ENCODE measurements at places on chromosomes 12 and 14. TPM values are rescaled to one million over a fixed set of nuclear protein-coding genes. Genes with fewer than 3 reads are reported as not detected.

SPPL3 gene
- 43.6 TPM for total RNA-seq

OR6C2 gene
- total RNA-seq: not detected

GZMB gene
- total RNA-seq: 1.1 TPM

SPIC gene
- total RNA-seq: not detected

FBXO33 gene
- total RNA-seq: 17.3 TPM

GPR135 gene
- total RNA-seq: 4.7 TPM

TEX22 gene
- total RNA-seq: 8.4 TPM

GXYLT1 gene
- total RNA-seq: 9.4 TPM

KRT71 gene
- total RNA-seq: not detected

RERG gene
- total RNA-seq: not detected

DNA sequence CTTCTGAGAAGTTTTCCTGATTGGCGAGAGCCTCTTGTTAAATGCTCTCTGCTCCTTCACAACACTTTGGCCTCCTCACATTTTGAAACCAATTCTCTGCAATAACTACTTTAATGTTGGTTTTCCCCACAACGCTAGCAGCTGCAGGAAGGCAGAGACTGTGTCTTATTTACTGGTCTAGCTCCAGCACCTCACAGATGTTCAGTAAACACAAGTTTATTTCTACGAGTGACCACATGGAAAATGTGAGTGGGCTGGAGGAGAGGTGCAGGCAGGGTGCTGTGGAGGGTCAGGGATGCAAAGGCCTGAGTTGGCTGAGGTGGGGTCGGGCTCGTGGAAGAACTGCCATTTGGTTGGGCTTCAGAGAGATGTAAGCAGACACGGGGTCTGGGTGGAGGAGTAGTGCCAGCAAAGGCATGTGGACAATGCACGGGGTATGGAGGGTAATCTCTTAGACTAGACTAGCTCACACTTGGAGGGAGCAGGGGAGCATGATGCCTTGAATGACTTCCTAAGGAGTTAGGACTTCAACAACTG, 117.4 kb upstream of the RTL1 start:
- no peak for DNase-seq

- DNase-seq: no peak
Observed at GRCh38 chr14:99432485-99432884, 48.2 kb downstream of the SETD3 start.

GRCh38 chr12:26034371-26035142, 76.1 kb downstream of the RASSF8 start:
- DNase-seq: no peak

- no peak for DNase-seq
Observed at GRCh38 chr12:120972870-120973543, 5.3 kb upstream of the HNF1A start.

- peak; percentile 44 for DNase-seq
Observed at GRCh38 chr12:97404543-97404942, 58.1 kb upstream of the RMST start.

DNA sequence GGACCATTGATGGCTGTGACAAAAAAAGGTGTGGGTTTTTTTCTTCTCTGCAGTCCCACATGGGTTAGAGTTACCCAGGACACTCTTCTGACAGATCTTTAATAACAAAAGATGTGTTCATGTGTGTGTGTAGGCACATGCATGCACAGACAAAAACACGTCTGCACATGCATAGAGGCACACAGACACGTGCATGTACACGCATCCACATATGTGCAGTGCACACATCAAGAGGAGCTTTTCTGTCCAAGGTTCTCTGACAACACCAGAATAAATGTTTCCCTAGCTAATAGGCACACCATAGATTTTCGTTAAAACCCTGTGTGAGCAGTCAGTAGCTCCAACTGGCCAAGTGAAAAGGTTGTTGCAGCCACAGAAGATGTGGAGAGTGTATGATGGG, 2.8 kb upstream of the MYL2 start:
- DNase-seq: no peak

GRCh38 chr14:78836777-78837176, 666.6 kb downstream of the NRXN3 start:
- DNase-seq: no peak

DNA sequence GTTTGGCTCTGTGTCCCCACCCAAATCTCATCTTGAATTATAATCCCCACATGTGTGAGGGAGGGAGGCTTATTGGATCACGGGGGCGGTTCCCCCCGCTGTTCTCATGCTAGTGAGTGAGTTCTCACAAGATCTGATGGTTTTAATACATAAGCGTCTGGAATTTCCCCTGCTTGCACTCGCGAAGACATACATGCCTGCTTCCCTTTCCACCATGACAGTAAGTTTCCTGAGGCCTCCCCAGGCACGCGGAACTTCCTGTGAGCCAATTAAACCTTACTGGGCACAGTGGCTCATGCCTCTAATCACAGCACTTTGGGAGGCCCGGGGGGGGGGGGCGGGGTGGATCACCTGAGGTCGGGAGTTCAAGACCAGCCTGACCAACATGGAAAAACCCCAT, 60.8 kb downstream of the R3HDM2 start:
- DNase-seq: no peak

DNA sequence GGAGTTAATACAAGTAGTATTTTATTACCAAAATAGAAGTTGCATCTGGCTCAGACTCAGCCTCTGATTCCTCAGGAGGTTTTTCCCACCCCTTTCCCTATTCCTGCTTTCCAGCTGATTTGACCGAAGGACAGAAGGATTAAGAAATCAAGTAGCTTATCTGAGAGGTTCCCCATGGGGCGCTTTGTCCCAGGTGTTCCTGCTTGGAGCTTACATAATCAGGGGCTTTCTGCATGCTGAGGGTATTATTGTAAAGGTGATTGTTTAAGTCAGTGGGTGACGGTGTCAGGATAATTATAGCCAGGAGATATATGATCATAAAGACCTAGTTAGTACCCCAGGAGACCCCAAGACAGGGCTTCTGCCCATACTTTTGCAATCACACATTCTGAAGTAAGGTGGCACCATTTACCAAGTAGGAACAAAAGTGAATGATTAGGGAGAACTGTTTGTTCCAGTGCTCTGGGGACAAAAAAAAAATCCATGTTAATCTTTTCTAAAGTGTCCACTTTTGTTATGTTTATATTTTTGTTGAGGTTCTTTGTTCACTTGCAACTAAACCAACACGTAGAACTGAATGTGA, 921.3 kb downstream of the NRXN3 start:
- DNase-seq: no peak

DNA sequence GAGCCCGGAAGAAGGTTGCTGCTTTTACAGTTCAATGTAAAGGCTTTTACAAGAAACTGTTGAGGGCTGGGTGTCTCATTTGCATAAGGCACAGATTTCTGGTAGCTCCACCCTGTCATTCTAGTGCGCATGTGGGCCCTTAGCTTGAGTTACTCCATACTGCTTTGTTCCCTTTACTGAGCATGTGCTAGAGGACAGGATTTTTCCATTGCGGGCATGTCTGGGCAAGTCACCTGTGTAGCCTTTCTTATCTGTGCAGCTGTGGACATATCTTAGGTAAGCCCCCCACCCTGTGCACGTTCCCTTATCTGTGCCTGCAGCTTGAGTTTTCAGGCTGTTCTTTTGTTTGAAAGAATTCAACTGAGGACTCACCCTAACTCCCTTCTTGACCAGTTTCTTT, 56.2 kb upstream of the ARHGAP5 start:
- no peak for DNase-seq

- no peak for DNase-seq
Observed at GRCh38 chr12:77053259-77053658, 12.1 kb downstream of the E2F7 start.

GRCh38 chr12:47084172-47084571, 4.4 kb upstream of the AMIGO2 start:
- DNase-seq: no peak

DNA sequence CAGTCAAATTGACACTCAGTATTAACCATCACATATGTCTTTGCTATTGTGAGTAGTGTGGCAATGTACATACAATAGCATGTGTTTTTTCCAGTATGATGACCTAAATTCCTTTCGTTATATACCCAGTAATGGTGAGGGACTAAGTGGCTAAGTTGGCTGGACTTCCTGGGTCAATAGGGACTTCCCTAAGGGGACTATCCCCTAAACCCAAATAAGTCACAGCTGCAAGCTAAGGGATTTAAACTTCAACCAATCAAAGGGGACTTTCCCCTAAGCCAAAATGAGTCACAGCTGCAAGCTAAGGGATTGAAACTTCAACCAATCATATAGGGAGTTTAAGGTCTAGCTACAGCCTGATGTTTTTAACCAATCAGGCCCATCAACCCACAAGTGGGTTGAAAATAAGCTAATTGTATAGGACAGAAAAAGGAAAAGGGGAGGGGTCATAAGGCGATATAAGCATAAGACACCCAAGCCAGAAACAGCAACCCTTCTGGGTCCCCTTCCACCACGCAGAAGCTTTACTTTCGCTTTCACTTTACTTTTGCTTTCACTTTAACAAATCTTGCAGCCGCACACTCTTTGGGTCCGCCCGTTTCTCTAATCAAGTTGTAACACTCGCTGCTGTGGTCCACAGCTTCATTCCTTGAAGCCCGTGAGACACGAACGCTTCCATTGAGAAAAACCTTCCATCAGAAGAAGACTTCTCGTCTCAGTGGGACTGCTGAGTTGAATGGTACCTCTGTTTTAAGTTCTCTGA, 404.4 kb downstream of the FLRT2 start:
- peak; percentile 88 for DNase-seq

DNA sequence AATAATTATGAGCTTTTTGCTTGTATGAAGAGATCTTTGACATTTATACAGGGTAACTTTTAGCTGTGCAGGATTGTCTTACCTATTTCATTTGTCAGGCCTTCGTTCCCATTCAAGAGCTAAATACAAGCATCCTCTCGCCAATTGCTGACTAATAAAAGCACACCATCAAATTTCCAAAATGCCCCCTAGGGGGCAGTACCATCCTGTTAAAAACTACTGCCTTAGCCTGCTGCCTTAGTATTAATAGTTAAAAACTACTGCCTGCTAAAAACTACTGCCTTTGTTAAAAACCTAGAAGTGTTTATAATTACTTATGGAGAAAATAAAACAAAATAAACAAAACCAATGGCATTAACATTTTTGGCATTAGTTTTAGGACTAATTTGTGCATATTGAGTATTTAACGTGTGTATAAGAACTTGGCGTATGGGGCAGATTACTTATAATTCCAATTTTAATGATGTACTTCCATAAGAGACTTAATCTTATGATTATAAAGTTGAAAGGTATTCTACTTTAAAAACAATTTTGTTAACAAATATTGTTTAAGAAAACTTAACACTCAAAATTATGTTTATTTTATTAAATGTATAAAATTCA, 3.0 kb upstream of the IFI27L2 start:
- DNase-seq: peak; percentile 71

- DNase-seq: no peak
Observed at GRCh38 chr12:111120578-111120977, 200.2 kb upstream of the MYL2 start.

GRCh38 chr12:94987076-94987669, 16.3 kb downstream of the NDUFA12 start:
- DNase-seq: no peak

DNA sequence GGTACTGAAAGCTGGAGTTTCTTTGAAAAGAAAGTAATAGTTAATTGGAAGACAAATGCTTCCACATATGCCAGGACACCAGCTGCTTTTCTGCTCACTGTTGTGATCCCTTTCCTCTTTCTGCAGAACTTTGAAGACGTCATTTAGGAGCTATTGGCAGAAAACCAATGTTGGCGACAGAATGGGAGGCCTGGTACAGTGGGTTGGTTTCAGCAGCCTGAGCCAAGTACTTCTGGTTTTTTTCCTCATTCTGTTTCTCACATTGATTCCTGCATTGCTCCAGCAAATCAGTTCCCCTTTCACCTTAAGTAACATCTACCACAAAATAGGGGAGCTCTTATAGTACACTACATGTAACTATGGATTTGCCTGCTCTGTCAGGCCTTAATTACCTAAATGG, 96.9 kb downstream of the FIGNL2 start:
- no peak for DNase-seq

- no peak for DNase-seq
Observed at GRCh38 chr14:48805315-48805714, 780.9 kb downstream of the RPS29 start.

- DNase-seq: no peak
Observed at GRCh38 chr12:4796694-4797482, 76.7 kb downstream of the GALNT8 start.

GRCh38 chr12:77953528-77954205, 123.0 kb downstream of the NAV3 start:
- no peak for DNase-seq

- no peak for DNase-seq
Observed at GRCh38 chr14:81085596-81085995, 130.2 kb downstream of the TSHR start.

GRCh38 chr12:26396402-26396801, 201.0 kb downstream of the SSPN start:
- DNase-seq: no peak

- no peak for DNase-seq
Observed at GRCh38 chr14:27184427-27184826, 586.6 kb upstream of the NOVA1 start.

- DNase-seq: peak; percentile 62
Observed at GRCh38 chr12:22625762-22626294, 857 bp downstream of the ETNK1 start.

DNA sequence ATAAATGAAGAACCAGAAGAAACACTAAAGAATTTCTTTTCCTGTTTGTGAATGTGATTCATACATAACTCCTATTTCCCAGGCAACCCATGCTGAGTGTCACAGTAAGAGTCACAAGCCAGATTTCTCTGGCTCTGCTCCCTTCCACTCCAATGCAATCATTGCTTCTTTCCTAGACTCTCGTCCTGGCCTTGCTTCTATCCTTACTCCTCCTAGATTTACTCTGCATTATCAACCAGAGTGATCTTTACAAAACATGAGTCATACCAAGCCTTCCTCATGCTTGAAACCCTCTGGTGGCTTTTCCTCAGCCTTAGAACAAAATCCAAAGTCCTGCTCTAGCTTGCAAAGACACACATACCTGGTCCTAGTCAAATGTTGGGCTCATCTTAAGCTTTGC, 13.3 kb downstream of the IL22 start:
- DNase-seq: no peak

GRCh38 chr12:112879191-112879705, 27.5 kb upstream of the OAS1 start:
- no peak for DNase-seq
